Myocyte (in vitro differentiated cells): ENCODE measurements at places on chromosomes 12 and 14. TPM values are rescaled to one million over a fixed set of nuclear protein-coding genes. Genes with fewer than 3 reads are reported as not detected.

Gene FITM1
- total RNA-seq: 144 and 180 TPM in 2 replicates

Gene KSR2
- not detected in 2 replicates for total RNA-seq

Gene GDF3
- total RNA-seq: not detected in 2 replicates

Gene TUBA1C
- total RNA-seq: 547 and 595 TPM in 2 replicates

Gene PTPRB
- 2.0 and 2.3 TPM in 2 replicates for total RNA-seq

Gene RGS6
- not detected in 2 replicates for total RNA-seq

Gene FOXA1
- total RNA-seq: 1.5 and 2.6 TPM in 2 replicates

Gene NKX2-1
- total RNA-seq: not detected in 2 replicates

Gene SOAT2
- not detected in 2 replicates for total RNA-seq

Gene SAMD15
- total RNA-seq: 0.99 and 1.7 TPM in 2 replicates

Gene TMEM253
- 0.83 and 1.6 TPM in 2 replicates for total RNA-seq

Gene OAS1
- 10.4 and 14.0 TPM in 2 replicates for total RNA-seq

Gene ANGEL1
- total RNA-seq: 15.0 and 18.7 TPM in 2 replicates

Gene HELB
- 0.99 and 1.5 TPM in 2 replicates for total RNA-seq
